ENCODE measurements at places on chromosomes 3 and 15. TPM values are rescaled to one million over a fixed set of nuclear protein-coding genes. Genes with fewer than 3 reads are reported as not detected.

Gene CADPS
- not detected for total RNA-seq

Gene PATL2
- total RNA-seq, result not detected

Gene SIDT1
- not detected for total RNA-seq

Gene SLC38A3
- total RNA-seq, result 0.36 TPM

Gene EXOG
- total RNA-seq, result 12.8 TPM

Gene CCR8
- not detected for total RNA-seq

Gene APOD
- not detected for total RNA-seq

DNA sequence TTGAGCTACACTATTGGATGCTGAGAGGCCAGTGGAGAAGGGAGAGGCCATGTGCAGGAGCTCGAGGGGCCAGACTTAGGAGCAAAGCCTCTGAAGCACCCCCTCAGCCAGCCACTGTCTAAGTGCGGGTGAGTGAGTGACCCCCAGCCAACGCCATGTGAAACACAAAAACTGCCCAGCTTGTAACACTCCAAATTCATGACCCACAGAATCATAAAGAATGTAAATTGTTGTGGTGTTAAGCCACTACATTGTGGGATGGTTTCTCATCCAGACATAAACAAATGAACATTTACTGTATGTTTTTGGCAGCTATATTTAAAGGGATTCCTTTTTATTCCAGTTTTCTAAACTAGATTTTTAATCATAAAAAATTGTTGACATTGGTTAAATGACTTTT is 27.2 kb upstream of the TMEM158 start:
- no peaks in the 10 kb centered on the region for H3K36me3 ChIP-seq
- DNase-seq, result peak; percentile 83
- H3K4me3 ChIP-seq, result no peak overlapping the region
- H3K27me3 ChIP-seq, result no peaks in the 10 kb centered on the region

DNA sequence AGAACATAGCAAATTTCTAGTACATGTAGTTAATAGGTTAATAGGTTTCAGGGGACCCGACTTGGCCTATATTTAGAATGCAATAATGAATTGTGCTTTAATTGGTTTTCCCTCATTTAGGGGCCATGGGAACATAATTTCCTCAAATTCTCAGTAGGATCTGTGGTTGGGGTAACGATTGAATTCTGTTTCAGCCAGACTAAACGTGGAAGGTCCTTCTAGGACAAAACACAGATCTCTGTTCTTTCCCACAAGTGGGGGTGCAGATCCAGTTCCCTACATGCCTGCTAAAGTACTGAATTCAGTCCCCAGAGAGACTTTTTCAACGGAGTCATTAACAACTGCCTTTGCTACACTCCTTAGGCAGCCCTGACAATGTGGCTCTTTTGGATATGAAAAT is 50.7 kb upstream of the AGBL1 start:
- no peak overlapping the region for H3K27ac ChIP-seq
- no peaks in the 10 kb centered on the region for H3K36me3 ChIP-seq
- no peak overlapping the region for H3K4me3 ChIP-seq
- H3K4me1 ChIP-seq, result no peaks in the 10 kb centered on the region
- no peaks in the 10 kb centered on the region for H3K27me3 ChIP-seq
- no peak for DNase-seq

DNA sequence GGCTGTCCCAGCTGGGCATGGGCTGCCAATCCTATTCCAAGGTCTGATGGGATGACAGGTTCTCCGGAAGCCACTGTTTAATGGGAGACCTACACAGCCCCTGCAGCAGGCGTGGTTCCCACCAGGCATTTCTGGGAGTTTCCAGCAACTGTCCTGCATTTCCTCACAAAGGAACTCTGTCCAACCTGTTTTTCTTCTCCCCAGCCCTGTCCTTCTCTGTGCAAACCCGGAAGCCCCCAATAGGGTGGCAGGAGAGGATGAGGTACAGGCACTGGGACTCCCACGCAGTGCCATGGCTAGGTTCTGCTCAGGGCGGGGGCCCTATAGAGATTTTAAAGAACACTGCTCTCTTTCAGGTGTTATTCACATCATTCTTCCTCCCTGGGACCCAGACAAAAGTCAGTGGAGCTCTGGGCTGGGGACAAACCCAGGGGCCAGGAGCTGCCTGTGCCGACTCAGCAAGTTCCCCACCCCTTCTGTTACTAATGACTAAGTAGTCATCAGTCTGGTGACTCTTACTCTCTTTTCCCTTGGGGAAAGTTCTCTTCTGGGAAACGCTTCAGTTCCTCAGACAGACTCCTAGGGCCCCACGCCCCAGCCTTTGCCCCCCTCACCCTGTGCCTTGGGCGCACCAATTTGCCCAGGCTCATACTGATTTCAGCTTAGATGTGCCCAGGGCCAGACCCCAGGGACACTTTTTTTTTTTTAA is 97.7 kb downstream of the CD47 start:
- DNase-seq, result peak; percentile 34
- no peaks in the 10 kb centered on the region for H3K36me3 ChIP-seq
- H3K27me3 ChIP-seq, result peaks cover 2% of the 10 kb centered on the region
- H3K4me3 ChIP-seq, result no peak overlapping the region
- no peak overlapping the region for H3K27ac ChIP-seq
- H3K4me1 ChIP-seq, result peaks cover 4% of the 10 kb centered on the region

GRCh38 chr3:129491794-129492193 is 36.6 kb upstream of the RHO start:
- no peaks in the 10 kb centered on the region for H3K27me3 ChIP-seq
- peak overlapping the region; percentile 54 for H3K27ac ChIP-seq
- H3K36me3 ChIP-seq, result 0 out of 2 replicates have a peak, but pooled peaks cover 3% of the 10 kb centered on the region
- DNase-seq, result peak; percentile 85
- H3K4me1 ChIP-seq, result peaks cover 31% of the 10 kb centered on the region

DNA sequence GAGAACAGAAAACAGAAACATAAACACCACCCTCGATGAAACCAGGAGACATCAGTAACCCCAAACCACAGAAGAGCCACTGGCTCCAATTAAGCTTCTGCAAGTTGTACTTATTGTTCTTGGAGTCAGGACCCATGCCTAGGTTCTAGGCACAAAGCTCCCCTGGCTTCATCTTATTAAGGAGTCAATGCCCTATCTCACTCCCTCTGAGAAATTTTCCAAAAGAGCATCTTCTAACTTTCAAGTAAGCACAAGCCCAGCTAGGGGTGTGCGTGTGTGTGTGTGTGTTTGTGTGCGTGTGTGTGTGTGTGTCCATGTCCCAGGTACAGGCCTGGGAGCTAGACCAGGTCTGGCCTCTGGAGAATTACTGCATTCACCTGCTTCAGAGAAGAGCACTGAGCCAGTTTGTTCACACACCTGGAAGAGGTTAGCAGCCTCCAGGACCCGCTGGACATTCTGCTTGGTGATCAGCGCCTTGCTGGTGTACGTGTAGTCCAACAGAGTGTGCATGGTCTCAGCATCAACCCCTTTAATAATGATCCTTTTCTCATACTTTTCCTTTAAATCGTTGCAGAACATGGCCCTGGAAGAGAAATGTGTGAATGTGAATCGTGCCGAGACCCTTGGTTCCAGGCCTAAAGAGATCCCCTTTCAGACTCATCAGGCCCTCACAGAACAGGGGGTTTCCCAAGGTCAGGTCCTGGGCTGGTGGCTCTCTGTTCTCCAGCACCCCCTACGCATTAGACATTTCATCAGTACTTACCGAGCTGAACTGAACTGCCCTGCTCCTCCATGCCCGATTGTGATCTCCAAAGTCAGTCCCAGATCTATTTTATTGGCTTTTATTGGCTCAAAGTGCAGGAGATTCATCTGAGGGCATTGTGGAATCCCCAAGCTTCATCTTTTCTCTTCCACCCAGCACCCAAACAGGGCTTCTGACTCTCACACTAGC is 27.8 kb downstream of the KLHL6 start:
- H3K27me3 ChIP-seq, result peaks cover 11% of the 10 kb centered on the region
- H3K36me3 ChIP-seq, result no peaks in the 10 kb centered on the region
- DNase-seq, result no peak
- H3K27ac ChIP-seq, result no peak overlapping the region
- no peaks in the 10 kb centered on the region for H3K4me1 ChIP-seq
- no peak overlapping the region for H3K4me3 ChIP-seq

DNA sequence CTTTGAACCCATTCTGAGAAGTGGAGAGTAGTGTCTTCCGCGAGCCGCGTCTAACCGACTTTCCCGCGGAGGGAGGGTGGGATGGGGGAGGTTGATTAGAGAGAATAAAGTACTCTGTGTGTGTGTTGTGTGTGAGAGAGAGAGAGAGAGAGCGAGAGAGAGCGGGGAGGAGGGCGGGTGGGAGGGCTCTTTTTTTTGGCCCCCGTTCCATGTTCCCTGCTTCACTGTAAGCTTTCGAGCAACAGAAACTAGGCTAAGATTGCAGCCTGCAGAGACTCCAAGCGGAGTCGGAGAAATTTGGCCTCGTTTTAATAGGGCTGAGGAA is 1.6 kb upstream of the MEIS2 start:
- H3K27me3 ChIP-seq, result no peaks in the 10 kb centered on the region
- peak; percentile 60 for DNase-seq
- H3K27ac ChIP-seq, result peak overlapping the region; percentile 88
- H3K36me3 ChIP-seq, result no peaks in the 10 kb centered on the region
- H3K4me1 ChIP-seq, result peaks cover 4% of the 10 kb centered on the region

DNA sequence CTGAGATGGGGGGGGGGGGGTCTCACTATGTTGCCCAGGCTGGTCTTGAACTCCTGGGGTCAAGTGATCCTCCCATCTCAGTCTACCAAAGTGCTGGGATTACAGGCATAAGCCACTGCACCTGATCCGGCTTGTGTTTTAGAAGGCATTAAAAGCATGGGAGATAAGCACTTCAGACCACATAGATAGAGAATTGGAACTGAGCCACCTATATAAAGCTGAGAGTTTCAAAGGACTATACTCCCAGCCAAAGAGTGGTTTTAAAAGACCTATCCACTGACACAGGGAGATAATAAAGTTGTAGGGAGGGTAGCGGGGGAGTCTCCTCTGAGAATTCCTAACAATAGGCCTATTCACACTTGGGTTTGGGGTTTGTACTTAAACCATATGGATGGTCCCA is 34.8 kb downstream of the DENND4A start:
- no peak for DNase-seq
- H3K27me3 ChIP-seq, result no peaks in the 10 kb centered on the region
- no peak overlapping the region for H3K4me3 ChIP-seq
- 0 out of 2 replicates have a peak, but pooled peaks cover 2% of the 10 kb centered on the region for H3K36me3 ChIP-seq

- DNase-seq, result peak; percentile 76
- peaks cover 22% of the 10 kb centered on the region for H3K4me1 ChIP-seq
- no peaks in the 10 kb centered on the region for H3K36me3 ChIP-seq
- H3K27me3 ChIP-seq, result peaks cover under 1% of the 10 kb centered on the region
- H3K27ac ChIP-seq, result peak overlapping the region; percentile 63
These were observed 56.5 kb upstream of the GATA2 start for GRCh38 chr3:128549283-128550112.

DNA sequence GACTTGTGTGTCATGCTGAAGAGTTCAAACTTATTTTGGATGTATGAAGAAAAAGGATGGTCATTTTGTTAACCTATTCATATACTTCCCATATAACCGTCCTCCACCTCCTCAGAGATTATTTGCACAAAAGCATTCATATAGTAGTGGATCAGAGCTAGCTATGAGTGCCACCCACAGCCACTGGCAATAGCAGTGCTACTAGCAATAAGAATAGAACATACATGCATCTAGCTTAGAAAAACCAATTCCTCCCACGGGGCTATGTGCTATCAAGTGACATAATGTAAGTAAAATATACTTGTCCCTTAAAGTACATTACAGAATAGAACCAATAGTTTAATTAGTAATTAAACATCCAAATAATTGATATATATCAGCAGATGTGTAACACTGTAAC is 10.3 kb upstream of the ZBED2 start:
- no peak for DNase-seq
- H3K4me1 ChIP-seq, result peaks cover 8% of the 10 kb centered on the region
- H3K27me3 ChIP-seq, result no peaks in the 10 kb centered on the region
- no peaks in the 10 kb centered on the region for H3K36me3 ChIP-seq

DNA sequence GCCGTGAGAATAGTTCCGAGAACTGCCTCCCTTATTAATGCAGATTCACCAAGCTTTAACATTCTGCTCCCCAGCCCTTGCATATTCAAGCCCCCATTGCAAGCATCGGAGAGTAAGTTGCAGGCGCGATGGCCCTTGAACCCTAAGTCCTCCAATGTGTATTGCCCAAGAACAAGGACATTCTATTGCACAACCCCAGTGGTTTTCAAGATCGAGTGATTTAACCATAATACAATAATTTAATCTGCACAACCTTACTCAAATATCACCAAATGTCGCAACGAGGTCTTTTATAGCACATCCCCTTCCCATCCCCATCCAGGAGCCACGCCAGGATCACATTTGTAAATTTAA is 21.7 kb upstream of the PLXND1 start:
- peaks cover 20% of the 10 kb centered on the region for H3K4me1 ChIP-seq
- H3K4me3 ChIP-seq, result no peak overlapping the region
- H3K36me3 ChIP-seq, result no peaks in the 10 kb centered on the region
- H3K27me3 ChIP-seq, result no peaks in the 10 kb centered on the region
- H3K27ac ChIP-seq, result no peak overlapping the region

GRCh38 chr15:76217029-76217881 is 94.0 kb downstream of the ETFA start:
- H3K27ac ChIP-seq, result no peak overlapping the region
- peak; percentile 57 for DNase-seq
- H3K27me3 ChIP-seq, result no peaks in the 10 kb centered on the region
- no peak overlapping the region for H3K4me3 ChIP-seq

GRCh38 chr3:57852896-57853295 is 96.8 kb downstream of the SLMAP start:
- no peaks in the 10 kb centered on the region for H3K4me1 ChIP-seq
- no peak overlapping the region for H3K27ac ChIP-seq
- no peaks in the 10 kb centered on the region for H3K27me3 ChIP-seq

- H3K27ac ChIP-seq, result peak overlapping the region; percentile 14
- no peaks in the 10 kb centered on the region for H3K27me3 ChIP-seq
- H3K4me1 ChIP-seq, result peaks cover 22% of the 10 kb centered on the region
These were observed 29.5 kb downstream of the MB21D2 start for GRCh38 chr3:192888190-192888589.

DNA sequence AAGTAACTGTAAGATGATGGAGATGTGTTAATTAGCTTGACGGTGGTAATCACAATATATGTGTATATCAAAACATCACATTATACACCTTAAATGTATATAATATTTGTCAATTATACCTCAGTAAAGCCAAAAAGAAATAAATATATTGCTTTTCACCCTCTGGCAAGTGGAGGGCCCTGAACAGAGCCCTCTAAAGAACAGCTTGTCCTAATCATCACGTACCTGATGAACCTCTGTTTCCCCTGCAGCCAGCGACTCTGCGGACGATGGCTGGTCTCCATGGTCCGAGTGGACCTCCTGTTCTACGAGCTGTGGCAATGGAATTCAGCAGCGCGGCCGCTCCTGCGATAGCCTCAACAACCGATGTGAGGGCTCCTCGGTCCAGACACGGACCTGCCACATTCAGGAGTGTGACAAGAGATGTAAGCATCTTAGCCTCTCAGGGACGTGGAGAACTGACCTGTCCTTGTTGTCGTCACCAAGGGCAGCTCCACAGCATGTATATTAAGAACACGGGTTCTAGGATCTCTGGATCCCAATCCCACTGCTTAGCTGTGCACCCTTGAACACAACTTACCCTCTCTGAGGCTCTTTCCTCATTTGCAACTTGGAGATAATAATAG is 6.3 kb downstream of the THBS1 start:
- H3K4me1 ChIP-seq, result no peaks in the 10 kb centered on the region
- peak; percentile 47 for DNase-seq
- no peak overlapping the region for H3K27ac ChIP-seq
- no peak overlapping the region for H3K4me3 ChIP-seq
- peaks cover 76% of the 10 kb centered on the region for H3K36me3 ChIP-seq
- H3K27me3 ChIP-seq, result no peaks in the 10 kb centered on the region
